SIG-M5 (cell line): ENCODE measurements at places on chromosomes 3 and 15.

GRCh38 chr3:155604126-155604525 lies 140.7 kb downstream of the PLCH1 start:
- DNase-seq = no peak

GRCh38 chr3:181534781-181535221 lies 176.9 kb upstream of the SOX2 start:
- DNase-seq = no peak

GRCh38 chr3:153334558-153334957 lies 172.5 kb downstream of the RAP2B start:
- no peak for DNase-seq

- no peak for DNase-seq
These were observed 3.0 kb upstream of the TJP1 start for GRCh38 chr15:29825227-29825626.

DNA sequence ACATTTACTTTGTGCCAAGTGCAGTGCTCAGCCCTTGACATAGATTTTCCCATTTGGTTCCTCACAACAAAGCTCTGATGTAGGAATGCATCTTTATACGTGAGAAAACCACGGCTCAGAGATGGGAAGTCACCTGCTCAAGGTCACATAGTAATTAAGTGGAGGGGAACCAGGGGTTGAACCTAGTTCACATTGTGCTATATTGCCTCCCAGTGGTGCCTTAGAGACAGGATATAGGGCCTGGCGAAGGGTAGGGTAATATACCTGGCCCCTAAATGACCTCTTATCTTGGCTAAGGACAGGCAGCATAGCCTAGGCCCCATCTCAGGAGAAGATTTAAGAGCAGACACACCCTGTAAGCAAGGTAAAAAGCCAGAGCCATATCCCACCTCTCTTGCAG lies 71.5 kb downstream of the FOXP1 start:
- no peak for DNase-seq

- no peak for DNase-seq
These were observed 6.7 kb upstream of the NCEH1 start for GRCh38 chr3:172717493-172718088.

- no peak for DNase-seq
These were observed 6.1 kb downstream of the TMOD2 start for GRCh38 chr15:51757450-51757849.

- DNase-seq = no peak
These were observed 113.7 kb downstream of the TJP1 start for GRCh38 chr15:29708519-29708918.

- DNase-seq = no peak
These were observed 19.3 kb upstream of the SLC4A7 start for GRCh38 chr3:27503526-27503925.

DNA sequence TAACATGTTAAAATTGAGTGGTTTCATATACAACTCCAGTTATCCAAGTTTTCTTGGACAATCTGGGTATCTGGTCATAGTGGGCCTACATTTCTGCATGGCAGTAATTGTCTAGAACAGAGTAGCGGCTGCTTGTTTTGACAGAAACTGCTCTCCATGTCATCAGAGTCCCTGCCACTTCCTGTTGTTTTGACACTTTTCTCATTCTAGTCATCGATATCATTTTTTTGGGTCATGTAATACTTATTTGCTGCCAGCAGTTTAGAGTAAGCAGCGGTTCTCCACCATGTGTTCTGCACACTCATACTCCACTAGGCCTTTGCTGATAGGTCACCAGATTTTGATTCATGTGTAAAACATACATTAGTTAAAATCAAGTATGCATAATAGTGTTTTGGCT lies 81.5 kb downstream of the SLC25A26 start:
- no peak for DNase-seq

DNA sequence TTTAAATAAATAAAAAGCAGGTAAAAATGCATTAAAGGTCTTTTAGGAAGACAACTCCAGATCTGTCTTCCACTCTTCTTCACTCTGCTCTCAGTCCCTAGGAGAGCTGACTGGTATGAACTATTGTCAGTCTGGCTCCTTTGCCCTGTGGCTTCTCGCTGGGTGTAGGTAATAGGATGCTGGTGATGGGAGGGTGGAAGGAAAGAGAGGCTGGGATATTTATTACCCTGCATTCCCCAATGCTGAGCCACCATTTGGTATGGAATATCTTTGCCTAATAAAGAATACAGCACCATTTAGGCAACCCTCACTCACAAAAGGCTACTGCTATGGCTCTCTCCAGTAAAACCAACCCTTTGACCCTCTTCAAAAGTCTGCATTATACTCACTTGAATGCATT lies 326.9 kb downstream of the CNTN3 start:
- no peak for DNase-seq

DNA sequence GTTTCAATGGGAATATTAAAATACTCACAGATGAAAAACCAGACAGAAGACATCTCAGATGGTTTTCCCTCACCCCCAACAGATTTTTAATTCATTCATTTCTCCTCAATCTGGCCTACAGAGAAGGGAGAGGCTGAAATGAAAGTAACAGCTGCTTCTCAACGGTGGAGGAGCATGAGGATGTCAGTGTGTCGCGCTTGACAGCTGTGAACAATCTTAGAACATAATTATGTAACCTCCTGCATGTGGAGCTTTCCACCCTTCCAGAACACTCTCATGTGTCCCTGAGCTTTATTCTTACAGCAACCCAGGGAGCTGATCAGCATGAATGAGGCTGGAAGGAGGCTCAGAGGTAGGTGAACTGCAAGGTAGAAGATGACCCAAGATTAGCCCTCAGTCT lies 52.7 kb downstream of the MB21D2 start:
- no peak for DNase-seq

DNA sequence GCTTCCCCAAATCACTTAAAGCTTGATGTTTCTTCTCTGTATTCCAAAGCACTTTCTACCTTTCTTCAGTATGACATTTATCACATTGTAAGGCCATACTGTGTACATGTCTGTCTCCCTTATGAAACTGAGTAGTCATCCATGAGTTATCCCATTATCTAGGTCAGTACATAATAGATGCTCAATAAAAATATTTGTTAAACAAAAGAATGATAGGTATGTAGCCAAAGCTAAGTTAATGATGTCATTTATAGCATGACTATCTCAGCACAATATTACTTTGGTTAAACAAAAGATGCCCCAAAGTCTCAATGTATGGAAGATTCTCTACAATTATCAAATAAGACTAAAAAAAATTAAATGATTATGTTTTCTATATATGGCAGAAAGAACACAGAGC lies 3.1 kb upstream of the TMCO5A start:
- no peak for DNase-seq

GRCh38 chr15:92164327-92165000 lies 229.2 kb upstream of the ST8SIA2 start:
- DNase-seq = no peak

GRCh38 chr3:170480111-170480510 lies 61.4 kb downstream of the CLDN11 start:
- DNase-seq = no peak

DNA sequence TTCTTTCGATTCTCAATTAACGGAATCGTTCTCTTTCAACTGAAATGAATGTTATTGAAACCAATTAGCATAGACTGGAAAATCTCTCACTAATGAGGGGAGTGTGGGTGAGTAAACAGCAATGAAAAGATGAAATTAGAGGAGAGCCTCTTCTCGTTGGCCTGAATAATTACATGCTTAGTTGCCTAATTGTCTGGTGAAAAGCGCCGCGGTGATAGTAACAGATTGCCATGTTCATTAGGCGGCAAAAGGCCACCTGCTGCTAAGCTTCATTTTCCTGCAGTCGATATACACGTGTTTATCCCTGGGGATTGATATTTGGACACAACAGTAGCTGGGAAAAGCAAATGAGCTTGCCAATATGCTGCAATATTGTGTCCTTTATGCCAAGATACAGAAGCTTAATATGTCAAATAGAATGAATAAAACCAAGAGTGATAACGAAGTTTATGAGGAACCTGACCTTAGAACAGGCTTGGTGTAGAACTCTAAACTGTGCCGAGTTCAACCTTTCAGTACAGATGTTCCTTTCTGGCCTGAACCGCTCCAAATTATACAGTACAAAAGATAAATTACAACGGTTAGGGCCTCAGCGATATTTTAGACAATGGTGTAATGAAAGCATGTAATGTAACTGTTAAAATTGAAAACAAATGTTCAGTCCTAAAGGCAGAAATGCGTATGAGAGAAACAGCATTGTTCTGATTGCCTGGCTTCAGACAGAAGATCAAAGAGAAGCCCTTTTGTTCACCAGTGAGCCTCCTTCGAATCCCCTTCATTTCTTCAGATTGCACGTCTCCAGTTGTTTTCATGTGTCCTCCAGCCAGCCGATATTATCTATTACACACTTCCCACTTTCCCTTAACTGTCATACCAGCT lies 185.2 kb downstream of the SHOX2 start:
- DNase-seq = no peak

- no peak for DNase-seq
These were observed 10.4 kb downstream of the TNK2 start for GRCh38 chr3:195897853-195898415.

DNA sequence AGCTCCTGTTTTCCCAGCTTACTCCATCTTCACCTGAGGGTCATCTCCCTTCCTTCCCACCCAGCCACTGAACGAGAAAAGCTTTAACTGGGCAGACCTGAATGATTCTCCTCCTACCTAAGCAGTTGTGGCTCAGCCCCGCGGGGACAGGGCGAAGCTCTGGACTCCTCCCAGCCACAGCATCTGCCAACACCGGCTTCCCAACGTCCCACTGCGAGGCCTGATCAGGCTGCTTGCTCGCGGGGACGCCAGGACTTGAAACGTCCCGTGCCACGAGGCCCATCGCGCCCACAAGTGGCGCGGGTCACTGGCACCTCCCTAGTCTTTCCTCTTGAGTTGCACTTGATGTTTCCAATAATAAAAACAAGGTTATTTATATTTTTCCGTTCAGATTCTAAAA lies at the start of gene SPATA16:
Gene SPATA16, minus strand, starts transcription at position 250 of the 400 bp plus-strand sequence. CDS start 23,504 bp downstream, outside the sequence.
- DNase-seq = no peak

GRCh38 chr15:66025972-66026371 lies 156.7 kb downstream of the RAB11A start:
- DNase-seq = no peak

DNA sequence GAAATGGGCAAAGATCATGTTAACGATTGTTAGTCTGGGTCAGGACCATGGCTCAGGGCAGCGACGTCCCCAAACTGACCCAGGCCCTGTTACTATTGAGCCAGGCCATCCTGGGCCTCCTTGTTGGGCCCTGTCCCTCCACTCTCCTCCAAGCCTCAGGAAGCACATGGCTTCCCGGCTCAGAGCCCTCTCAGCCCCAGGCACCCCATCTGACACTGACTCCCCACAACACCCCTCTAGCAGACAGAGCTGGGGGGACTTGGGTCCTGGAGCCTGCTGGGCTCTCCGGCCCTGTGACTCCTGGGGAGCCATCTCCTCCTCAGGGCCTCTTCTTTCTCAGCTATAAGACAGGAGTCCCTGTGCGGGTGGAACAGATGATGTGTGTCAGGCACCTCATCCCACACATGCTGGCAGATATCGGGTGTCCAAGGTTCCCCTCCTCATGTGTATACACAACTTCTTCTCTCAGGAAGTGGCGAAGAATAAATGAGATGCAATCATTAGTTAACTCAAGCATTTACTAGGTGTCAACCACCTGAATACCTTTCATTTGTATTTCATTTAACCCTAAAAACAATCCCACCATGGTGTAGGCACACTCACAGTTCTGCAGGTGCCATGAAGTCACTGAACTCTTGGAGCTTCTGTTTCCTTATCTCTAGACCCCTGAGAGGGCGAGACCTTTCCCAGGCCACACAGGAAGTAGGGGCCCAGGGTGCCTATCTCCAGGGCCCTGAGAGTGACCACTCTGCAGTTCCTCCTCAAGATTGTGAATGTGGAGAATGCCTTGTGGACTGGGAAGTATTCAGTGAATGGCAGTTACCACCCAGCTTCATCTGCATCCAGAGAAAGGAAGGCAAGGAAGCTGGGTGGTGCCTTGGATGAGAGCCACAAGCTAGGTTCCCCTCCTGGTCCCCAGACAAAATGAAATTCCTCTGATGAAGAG lies 282.5 kb upstream of the TLE3 start:
- no peak for DNase-seq

DNA sequence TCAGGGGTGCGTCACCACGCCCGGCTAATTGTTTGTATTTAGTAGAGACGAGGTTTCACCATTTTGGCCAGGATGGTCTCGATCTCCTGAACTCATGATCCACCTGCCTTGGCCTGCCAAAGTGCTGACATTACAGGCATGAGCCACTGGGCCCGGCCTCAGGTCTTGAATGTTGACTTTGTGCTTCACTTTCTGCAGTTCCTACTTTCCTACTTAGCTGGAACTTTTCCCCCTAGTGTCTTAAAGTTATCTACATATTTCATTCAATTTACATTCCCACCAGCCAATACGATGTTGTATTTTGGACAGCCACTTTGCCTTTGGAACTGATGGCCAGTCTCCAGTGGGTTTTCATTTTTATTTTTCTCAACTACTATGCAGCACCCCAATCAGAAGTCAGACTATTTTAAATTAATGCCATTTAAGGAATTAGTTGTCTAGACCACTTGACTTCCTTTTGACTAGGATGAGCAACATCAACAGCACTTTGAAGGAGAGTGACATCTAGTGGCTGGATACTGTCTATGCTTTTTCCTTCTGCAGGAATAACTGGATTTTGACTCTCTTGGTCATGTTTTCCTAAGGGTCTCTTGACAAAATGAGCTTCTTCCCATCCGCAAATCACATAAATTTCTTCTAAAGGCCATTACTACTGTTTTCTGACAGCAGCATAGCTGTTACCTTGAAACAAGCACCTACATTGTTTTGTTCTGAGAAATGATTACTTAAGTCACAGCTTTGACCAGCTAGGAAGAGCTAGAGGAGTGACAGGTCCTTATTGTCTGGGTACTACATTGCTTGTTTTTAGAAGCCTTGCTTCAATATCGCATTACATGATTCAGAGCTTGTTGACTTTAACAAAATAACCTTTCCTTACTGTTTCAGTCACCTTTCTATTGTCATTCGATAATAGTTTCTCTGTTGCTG lies 140.2 kb downstream of the ITPR1 start:
- DNase-seq = peak; percentile 11

- DNase-seq = no peak
These were observed 288.9 kb downstream of the EFHB start for GRCh38 chr3:19645093-19645492.

- no peak for DNase-seq
These were observed 11.2 kb downstream of the LRIG1 start for GRCh38 chr3:66489581-66489980.
